ENCODE measurements at places on chromosomes 7 and 10.

- DNase-seq = no peak
These were observed 101.5 kb upstream of the PRSS1 start for GRCh38 chr7:142647749-142648148.

- peak; percentile 45 for DNase-seq
These were observed 40.9 kb upstream of the MET start for GRCh38 chr7:116630932-116631671.

DNA sequence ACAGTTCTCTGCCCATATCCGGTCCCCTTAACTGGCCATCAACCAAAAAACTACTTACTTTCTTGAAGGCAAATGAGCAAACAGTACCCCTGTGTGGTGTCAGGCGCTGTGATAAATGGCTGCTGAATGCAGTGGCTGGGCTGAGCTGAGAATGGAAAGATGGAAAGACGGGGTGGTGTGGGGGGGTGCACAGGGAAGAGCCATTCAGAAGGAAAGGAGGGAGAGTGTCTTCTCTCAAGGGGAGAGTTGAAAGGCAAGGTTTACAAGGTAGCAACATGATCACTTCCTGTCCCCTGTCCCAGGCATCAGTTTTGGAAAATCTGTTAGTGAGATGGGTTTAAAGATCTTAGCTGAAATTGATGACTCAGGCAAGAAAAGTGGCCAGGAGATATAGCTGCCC lies 22.5 kb downstream of the EMX2 start:
- DNase-seq = no peak

DNA sequence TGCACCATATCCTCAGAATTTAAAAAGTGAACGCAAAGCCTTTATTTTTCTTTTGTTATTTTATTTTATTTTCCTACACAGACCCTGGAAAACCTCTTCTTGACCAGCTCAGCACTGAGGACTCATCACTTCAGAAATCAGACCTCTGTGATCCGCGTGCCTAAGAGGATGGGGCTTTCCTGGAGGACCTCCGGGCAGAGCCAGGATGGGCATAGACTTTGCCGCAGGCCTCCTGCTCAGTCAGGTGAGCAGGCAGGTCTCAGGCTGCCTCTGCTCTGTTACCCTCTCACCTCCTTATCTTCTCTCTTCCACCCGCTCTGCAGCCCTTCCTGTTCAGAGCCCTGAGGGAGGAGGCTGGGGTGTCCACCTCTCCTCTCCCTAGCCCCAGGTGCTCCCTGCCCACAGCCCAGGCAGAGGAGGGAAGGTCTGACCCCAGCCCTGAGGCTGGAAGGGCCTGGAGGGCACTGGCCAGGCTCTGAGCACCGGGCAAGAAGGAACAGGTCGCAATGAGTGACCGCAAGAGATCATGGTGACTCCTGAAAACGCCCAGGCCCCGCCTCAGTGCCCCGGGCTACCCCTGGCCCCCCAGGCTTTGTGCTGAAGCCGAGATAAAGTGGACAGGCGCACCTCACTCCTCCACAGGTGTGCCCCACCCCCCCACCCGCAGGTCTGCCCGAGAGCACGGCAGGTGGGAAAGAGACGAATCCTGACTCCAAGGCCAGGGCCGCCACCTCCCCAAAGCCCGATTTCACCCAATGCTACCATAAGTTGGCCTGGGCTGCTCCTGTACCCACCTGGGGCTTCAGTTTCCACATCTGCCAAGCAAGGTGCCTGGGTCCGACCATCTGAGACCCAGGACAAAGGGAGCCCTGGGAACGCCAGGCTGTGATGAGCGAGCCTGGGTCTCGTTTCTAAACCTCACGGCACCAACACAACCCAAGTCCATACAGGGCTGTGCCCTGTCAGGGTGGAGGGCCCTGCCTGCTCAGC lies 2.8 kb downstream of the CALML5 start:
- DNase-seq = no peak

- DNase-seq = no peak
These were observed 61.9 kb upstream of the LANCL2 start for GRCh38 chr7:55303220-55303619.

- DNase-seq = peak; percentile 85
These were observed 1.9 kb downstream of the HIPK2 start for GRCh38 chr7:139775829-139776266.

- DNase-seq = no peak
These were observed 15.8 kb upstream of the OPALIN start for GRCh38 chr10:96374639-96374984.

DNA sequence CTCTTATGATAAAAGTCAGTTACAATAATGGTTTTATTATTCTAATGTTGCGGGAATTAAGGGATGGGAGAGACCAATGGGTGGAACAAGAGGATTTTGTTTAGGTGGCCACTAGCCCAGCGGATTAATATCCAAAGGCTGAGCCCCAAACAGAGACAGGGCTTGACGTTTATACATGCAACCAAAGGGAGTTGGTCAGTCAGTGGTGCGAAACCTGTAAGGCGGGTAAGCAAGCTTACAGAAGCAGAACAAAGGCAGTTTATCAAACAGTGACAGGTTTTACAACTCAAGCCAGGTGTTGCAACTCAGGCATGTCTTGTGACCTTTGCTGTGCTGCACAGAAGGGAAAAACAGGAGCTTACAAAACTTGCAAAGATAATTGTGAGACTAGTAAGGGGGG lies 622.9 kb upstream of the MBL2 start:
- DNase-seq = no peak

- no peak for DNase-seq
These were observed 1.8 kb upstream of the OPN1SW start for GRCh38 chr7:128777156-128778123.

- no peak for DNase-seq
These were observed 191.1 kb downstream of the ZMYND11 start for GRCh38 chr10:326350-326749.

DNA sequence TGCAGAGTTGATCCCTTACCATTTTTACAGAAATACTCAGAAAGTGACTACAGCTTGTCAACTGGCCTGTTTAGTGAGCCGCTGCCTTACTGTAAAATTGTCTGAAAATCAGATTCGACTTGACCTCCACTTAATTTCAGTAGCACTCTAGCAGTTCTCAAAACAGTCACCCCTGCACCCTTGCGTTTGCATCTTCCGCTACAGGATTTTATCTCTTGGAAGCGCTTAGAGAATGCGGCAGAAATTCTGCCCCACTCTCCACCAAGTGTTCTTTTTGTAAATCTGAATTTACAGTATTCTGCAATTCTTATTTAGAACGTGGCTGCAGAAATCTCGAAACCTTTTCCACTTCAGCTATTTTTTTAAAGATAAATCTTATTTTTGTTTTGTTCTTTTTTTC lies 1.9 kb upstream of the TWIST1 start:
- DNase-seq = no peak

DNA sequence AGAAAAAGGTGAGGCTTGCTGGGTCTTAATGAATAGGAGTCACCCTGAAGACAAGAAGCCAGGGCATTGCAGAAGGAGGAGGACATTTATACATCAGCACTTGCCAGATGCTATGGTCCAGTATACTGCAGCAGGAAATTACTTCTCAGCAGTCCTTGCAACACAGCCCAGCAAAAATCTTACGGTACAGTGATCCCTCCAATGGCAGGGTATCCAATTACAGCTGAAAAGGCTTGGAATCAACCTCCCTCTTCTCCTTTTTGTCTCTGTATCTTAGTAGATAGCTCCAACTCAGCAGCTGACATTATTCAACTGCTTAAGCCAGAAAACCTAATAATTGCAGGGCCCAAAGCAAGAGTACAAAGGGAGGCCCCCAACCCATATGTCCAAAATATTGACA lies 128.3 kb upstream of the COBL start:
- no peak for DNase-seq

DNA sequence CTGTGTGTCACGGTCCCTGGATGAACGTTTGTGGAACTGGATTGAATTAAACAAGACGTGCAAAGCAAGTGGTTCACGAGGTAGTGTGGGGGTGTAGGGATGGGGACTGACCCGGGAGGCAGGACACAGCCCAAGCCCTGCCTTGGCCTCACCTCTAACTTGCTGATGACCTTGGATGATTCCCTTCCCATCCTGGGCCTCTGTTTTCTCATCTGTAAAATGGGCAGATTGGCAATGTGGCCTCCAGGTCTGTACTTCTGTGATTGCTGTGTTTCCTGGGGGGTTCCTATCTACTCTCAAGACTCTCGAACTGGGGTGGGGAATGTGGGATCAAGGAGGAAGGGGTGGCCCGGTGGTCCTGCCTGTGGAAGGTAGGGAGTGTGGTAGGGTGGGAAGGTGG lies 6.0 kb upstream of the PSMG3 start:
- DNase-seq = no peak

DNA sequence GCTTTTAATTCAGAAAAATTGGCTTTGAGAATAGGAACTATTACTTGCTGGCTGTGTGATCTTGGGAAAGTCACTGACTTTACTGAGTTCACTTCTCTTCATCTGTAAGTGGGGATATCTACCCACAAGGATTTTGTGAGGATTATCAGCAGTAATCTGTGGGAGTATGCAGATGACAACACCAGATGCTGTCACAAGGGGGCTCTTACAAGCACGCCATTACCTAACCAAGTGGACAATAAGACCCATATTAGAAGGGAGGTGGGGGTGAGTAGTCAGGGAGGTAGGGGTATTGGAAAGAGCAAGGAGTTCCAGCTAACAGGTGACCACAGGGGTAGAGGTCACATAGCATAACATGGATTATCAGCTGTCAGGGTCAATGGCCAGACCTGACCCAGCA lies 569.4 kb downstream of the SUGCT start:
- no peak for DNase-seq
